CD4-positive, alpha-beta T cell (primary cell): ENCODE measurements at places on chromosomes 3 and 15. TPM values are rescaled to one million over a fixed set of nuclear protein-coding genes. Genes with fewer than 3 reads are reported as not detected.

DNA sequence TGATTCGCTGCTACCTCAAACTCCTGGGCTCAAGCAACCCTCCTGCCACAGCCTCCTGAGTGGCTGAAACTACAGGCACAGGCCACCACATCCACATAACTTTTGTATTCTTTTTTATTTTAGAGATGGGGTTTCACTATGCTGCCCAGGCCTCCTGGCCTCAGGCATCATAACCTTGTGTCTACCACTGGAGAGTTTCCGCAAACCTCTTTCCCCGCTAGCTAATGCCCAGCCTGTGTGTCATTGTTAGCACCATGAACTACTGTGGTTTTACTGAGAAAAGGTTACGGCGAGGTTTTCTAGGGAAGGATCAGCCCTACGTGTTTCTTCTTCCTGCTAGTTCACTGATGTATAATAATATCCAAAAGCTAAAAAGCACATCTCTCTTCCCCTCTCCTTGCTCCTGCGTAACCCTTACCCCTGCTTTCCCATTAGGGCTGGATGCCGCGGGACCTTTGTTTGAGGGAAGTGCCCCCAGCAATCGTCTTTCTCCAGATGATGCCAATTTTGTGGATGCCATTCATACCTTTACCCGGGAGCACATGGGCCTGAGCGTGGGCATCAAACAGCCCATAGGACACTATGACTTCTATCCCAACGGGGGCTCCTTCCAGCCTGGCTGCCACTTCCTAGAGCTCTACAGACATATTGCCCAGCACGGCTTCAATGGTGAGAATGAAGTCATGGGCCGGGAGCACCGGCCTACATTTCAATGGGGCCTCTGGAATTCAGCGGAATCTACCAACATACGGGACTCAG is 113.7 kb downstream of the LIPC start:
- H3K4me1 ChIP-seq, result peaks cover 20% of the 10 kb centered on the region
- H3K27me3 ChIP-seq, result no peaks in the 10 kb centered on the region
- no peak overlapping the region for H3K4me3 ChIP-seq
- no peak overlapping the region for H3K27ac ChIP-seq
- peak; percentile 65 for DNase-seq

The CLRN1 gene
- not detected for total RNA-seq

The TLR9 gene
- 0.08 TPM for total RNA-seq

- H3K4me3 ChIP-seq, result no peak overlapping the region
- no peak overlapping the region for H3K27ac ChIP-seq
- DNase-seq, result no peak
- H3K36me3 ChIP-seq, result no peaks in the 10 kb centered on the region
These were observed 111.0 kb upstream of the RAP2B start for GRCh38 chr3:153050978-153051377.

DNA sequence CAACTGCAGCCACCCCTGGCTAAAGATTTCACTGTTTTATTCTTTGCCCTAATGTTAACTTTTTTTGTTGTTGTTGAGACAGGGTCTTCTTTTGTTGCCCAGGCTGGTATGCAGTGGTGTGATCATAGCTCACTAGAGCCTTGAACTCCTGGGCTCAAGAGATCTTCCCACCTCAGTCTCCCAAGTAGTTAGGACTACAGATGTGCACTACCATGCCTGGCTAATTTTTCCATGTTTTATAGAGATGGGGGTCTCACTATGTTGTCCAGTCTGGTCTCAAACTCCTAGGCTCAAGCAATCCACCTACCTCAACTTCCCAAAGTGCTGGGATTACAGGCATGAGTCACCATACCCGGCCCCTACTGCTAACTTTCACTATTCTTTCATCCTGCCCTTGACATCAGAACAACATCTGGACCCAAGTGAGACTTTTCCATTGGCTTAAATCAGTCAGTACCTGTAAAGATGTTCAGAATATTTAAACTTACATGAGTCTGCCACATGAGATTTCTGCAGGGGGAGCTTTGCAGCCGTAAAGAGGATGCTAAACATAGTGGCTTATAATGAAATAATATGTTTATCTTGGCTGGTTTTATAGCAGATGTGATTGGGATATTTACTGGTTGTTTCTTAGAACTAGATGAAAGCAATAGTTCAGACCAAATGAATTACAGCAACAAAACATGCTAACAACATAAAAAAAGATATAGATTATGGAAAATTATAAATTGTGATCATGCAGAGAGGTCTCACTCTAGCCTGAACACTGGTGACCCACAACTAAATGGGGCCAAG is 73.6 kb downstream of the HMG20A start:
- H3K36me3 ChIP-seq, result peaks cover 7% of the 10 kb centered on the region
- H3K27me3 ChIP-seq, result no peaks in the 10 kb centered on the region
- no peak for DNase-seq
- H3K4me1 ChIP-seq, result peaks cover 16% of the 10 kb centered on the region
- no peak overlapping the region for H3K4me3 ChIP-seq

The ALDH1L1 gene
- not detected for total RNA-seq

The SOX2 gene
- total RNA-seq, result not detected

GRCh38 chr3:55801068-55801467 is 314.0 kb upstream of the WNT5A start:
- H3K27me3 ChIP-seq, result no peaks in the 10 kb centered on the region
- H3K4me3 ChIP-seq, result no peak overlapping the region
- no peak overlapping the region for H3K27ac ChIP-seq
- no peaks in the 10 kb centered on the region for H3K36me3 ChIP-seq

GRCh38 chr3:150765949-150766720 is 3.2 kb upstream of the SIAH2 start:
- no peaks in the 10 kb centered on the region for H3K27me3 ChIP-seq
- no peak overlapping the region for H3K27ac ChIP-seq
- no peak for DNase-seq
- no peaks in the 10 kb centered on the region for H3K36me3 ChIP-seq
- peaks cover 11% of the 10 kb centered on the region for H3K4me1 ChIP-seq

The COPS2 gene
- total RNA-seq, result 136 TPM

The GRM7 gene
- total RNA-seq, result not detected

The AHSG gene
- not detected for total RNA-seq

The IGSF10 gene
- not detected for total RNA-seq

DNA sequence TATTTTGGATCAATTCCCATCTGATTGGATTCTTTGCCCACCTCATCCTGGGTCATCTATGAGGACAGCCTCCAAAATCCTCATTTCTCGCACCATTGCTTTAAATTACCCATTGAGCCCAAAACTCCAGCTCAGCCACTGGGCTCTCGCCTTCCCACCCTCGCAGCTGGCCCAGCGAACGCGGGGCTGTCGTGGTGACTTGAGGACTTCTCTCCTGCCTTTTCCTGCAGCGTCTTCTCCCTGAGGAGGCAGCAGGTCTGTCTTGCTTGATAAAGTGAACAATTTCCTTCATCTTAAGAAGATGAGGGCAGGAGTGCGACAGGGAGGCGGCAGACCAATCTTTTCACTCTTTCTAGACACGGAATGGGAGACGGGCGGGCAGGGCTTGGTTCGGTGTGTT is 33.0 kb upstream of the SNRPA1 start:
- H3K27ac ChIP-seq, result no peak overlapping the region
- no peak for DNase-seq

The ITGA11 gene
- total RNA-seq, result 0.20 TPM

The CDCP1 gene
- 1.8 TPM for total RNA-seq

DNA sequence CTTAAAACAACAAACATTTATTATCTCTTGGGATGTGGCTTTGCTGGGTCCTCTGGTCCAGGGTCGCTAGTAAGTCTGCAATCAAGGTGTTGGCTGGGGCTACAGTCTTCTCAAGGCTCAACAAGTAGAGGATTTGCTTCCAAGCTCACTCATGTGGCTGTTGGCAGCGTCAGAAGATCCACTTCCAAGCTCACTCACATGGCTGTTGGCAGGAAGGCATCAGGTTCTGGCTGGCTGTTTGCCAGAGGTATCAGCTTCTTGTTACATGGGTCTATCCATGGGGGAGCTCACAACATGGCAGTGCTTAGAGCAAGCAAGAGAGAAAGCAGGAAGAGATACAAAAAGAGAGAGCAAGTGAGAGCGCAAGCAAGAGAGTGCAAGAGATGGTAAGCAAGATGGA is 15.0 kb upstream of the BNC1 start:
- no peak for DNase-seq
- H3K27me3 ChIP-seq, result peaks cover 7% of the 10 kb centered on the region
- H3K4me1 ChIP-seq, result no peaks in the 10 kb centered on the region
- H3K4me3 ChIP-seq, result no peak overlapping the region
- no peaks in the 10 kb centered on the region for H3K36me3 ChIP-seq

- no peaks in the 10 kb centered on the region for H3K36me3 ChIP-seq
- no peaks in the 10 kb centered on the region for H3K27me3 ChIP-seq
- no peak for DNase-seq
- no peak overlapping the region for H3K27ac ChIP-seq
- H3K4me3 ChIP-seq, result no peak overlapping the region
These were observed 469.5 kb downstream of the CNTN4 start for GRCh38 chr3:2568156-2568555.

The RYR3 gene
- total RNA-seq, result not detected

DNA sequence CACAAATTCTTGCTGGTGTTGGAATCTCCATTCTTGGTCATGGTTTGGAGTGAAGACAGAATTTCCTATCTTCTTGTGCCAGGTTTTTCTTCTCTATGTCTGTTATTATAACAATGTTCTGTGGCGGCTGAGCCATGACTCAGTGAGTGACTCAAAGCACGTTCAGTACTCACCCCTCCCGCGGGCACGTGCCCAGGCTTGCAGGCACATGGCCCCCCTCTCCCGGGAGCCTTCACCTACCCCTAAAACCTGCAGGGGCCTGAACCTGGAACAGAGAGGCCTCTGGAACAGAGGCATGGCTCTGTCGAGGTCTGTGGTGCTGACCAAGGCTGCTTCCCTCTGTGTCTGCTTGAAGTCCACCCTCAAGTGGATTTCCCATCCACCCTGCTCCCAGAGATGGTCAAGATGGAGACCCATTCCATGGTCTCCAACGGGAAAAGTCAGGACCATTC is 27.6 kb downstream of the PLXNB1 start:
- no peaks in the 10 kb centered on the region for H3K27me3 ChIP-seq
- no peak overlapping the region for H3K4me3 ChIP-seq
- no peaks in the 10 kb centered on the region for H3K4me1 ChIP-seq
- no peak overlapping the region for H3K27ac ChIP-seq
- no peaks in the 10 kb centered on the region for H3K36me3 ChIP-seq

DNA sequence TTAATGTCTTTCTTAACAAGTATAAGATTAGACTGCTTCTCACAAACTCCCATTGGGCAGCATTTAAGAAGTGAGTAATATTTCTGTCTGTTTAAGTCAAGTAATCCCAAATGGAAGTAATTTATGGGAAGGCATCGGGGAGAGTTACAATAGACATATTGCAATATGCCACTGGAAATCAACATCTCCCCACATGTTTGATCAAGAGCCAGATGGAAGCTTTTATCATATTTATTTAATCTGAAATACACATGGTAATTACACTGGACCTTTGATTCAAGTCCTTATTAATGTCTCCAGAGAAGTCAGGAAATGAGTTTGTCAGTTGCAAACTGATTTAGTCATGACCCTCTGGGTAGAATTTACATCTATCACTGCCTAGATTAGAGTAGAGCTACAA is 943.8 kb downstream of the VGLL3 start:
- H3K4me3 ChIP-seq, result no peak overlapping the region
- H3K27ac ChIP-seq, result no peak overlapping the region
- no peaks in the 10 kb centered on the region for H3K4me1 ChIP-seq
- H3K36me3 ChIP-seq, result no peaks in the 10 kb centered on the region
- no peaks in the 10 kb centered on the region for H3K27me3 ChIP-seq

DNA sequence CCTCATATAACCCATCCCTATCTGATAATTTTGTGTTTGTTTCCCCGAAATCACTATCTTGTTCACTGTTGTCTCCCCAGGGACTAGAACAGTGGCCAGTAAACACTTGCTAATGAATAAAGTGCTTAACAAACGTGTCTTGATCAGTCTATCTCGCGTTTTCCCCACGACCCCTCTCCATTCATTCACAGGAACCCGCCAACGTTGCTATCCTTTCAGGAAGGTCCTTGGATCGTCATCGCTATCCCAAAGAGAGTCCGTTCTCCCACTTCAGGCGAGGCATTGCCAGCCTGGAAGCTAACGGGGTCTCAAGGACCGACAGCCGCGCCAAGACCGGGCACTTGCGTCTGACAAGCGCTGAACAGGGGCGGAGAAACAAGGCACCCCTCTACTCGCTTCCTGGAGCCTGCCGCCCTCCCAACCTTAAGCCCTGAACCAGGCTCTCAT is 344 bp downstream of the LINS1 start:
- H3K36me3 ChIP-seq, result peaks cover 15% of the 10 kb centered on the region
- H3K27me3 ChIP-seq, result no peaks in the 10 kb centered on the region
- H3K4me1 ChIP-seq, result peaks cover 47% of the 10 kb centered on the region
- DNase-seq, result no peak
- H3K27ac ChIP-seq, result peak overlapping the region; percentile 94

GRCh38 chr3:13376091-13376490 is 44.0 kb downstream of the NUP210 start:
- no peaks in the 10 kb centered on the region for H3K27me3 ChIP-seq
- no peak overlapping the region for H3K4me3 ChIP-seq
- no peak for DNase-seq
- H3K4me1 ChIP-seq, result no peaks in the 10 kb centered on the region
- H3K27ac ChIP-seq, result no peak overlapping the region

GRCh38 chr3:42205800-42206514 is 60.0 kb downstream of the CCK start:
- DNase-seq, result no peak
- H3K4me1 ChIP-seq, result no peaks in the 10 kb centered on the region
- no peak overlapping the region for H3K4me3 ChIP-seq
- H3K36me3 ChIP-seq, result peaks cover 40% of the 10 kb centered on the region
- H3K27ac ChIP-seq, result no peak overlapping the region
